ENCODE measurements at places on chromosomes 1 and 21.

- no peak for DNase-seq
These were observed 1.4 kb upstream of the KLHL21 start for GRCh38 chr1:6603915-6604558.

DNA sequence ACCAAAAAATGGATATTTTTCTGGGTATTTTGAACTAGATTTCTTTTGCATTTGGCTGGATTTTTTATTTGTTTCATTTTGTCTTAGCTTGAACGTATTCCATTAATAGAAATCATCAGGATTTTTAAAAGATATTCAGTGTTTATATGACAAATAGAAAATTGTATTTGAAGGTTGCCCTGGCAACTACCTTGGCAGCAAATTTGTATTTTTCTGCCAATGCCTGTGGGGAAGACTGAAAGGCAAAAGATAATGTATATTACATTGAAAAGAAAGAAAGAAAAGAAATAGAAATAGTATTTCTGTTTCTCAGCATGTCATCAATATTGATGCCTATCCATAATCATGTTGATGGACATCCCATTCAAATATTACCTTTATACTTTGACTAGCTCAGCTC, 16.8 kb downstream of the VCAM1 start:
- DNase-seq, result no peak

DNA sequence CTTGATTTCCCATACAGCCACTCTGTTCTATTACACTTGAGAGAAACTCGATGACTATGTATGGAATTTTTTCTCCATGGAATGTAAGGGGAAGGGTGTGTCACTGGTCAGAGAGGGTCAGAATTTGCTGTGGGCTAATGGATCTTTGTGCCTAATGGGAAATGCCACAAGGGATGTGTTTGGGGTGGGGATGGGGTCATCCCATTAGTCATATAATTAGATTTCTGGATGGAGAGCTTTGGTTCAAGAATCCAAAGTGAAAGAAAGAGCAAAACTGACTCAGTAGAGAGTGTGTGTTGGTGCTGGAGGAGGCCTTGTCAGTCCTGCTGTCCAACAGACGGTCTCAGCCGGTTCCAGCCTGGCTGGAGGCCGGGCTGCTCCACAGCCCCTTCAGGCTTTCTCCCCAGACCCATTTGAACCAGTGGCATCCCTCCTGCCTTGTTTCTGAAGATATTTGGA, 86.4 kb downstream of the LAMC2 start:
- DNase-seq, result no peak

DNA sequence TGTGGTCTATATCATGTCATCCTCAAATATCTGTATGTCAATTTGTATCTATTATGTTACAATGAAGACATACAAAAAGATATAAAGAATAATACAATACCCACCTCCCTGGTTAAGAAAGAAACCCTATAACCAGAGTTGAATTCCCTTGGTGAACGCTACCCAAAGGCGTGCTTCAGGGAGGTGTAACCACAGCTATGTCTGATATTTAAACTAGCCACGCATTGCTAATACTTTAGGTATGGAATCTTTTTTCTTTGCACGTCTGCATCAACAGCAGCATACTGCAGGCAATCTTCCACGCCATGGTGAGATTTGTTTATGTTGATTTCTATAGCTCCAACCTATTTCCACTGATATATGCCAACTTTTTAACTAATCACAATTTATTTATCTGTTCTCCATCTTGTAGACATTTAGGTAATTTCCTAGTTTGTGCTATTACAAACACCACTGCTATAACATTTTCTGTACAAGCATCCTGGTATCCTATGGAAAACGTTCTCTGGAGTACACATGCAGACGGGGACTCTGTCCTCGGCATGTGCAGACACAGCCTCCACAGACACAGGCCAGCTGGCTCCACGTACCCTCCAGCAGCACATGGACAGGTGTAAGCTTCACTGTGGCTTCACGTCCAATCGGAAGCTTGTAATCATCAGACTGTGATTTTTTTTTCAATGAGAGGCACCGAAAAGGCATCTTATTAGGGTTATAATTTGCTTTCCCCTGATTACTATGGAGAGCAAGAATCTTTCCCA, 58.5 kb downstream of the HSF2BP start:
- no peak for DNase-seq

DNA sequence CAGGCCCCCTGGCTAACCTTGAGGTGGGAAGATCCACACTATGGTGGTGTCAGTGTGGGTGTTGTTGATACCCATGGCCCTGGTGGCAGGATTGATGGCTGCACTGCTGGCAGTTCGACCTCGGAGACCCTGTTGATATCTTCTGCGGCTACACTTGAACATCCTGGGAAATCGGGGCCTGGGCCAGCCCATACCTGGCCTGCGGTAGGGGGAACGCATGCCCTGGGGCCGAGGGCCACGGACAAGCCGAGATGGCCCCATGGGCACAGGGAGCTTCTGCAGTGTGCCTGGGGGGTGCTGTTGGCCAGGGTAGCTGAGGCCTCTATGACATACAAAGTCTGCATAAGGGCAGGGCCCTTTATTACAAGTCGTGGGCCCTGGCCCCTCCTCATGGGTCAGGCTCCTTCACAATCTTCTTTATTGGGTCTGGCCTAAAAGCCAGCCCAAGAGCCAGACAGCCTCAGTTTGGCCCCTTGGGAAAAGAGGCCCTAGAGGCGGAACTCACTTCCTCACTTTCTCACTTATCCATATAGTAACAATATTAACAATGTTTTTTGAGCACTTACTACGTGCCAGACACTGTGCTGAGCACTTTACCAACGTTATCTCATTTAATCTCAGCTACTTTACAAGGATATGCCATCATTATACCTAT, at the start of gene P3R3URF:
Gene P3R3URF (minus strand): TSS at position 278 of the 655 bp plus-strand sequence. CDS start 17 bp downstream, at position 261.
- DNase-seq, result no peak

DNA sequence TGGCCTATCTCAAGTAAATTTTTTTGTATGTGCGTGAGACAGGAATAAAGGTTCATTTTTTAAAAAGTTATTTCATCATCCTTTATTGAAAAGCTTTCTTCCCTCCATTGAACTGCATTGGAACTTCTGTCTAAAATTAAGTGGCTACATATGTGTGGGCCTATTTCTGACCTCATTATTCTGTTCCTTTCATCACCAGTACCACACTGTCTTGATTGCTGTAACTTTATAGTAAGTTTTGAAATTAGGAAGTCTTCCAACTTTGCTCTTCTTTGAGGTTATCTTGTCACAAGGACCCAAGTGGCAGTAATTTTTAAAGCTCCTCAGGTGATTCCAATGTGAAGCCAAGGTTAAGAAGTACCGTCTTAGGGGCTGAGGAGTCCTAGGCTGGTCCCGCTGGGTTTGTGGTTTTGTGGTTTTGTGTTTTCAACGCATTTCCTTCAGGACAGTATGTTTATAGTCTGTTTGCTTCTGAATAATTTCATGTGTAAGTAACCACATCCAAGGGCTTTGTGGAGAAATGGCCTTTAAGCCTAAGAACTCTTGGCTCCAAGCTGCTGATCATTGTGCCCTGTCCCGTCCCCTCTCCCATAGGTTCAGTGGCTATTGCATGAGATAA, 12.4 kb upstream of the SCAF4 start:
- no peak for DNase-seq

- no peak for DNase-seq
These were observed 52.3 kb downstream of the PAPPA2 start for GRCh38 chr1:176515310-176515709.

GRCh38 chr21:44875316-44875700, 1.8 kb upstream of the PTTG1IP start:
- no peak for DNase-seq

DNA sequence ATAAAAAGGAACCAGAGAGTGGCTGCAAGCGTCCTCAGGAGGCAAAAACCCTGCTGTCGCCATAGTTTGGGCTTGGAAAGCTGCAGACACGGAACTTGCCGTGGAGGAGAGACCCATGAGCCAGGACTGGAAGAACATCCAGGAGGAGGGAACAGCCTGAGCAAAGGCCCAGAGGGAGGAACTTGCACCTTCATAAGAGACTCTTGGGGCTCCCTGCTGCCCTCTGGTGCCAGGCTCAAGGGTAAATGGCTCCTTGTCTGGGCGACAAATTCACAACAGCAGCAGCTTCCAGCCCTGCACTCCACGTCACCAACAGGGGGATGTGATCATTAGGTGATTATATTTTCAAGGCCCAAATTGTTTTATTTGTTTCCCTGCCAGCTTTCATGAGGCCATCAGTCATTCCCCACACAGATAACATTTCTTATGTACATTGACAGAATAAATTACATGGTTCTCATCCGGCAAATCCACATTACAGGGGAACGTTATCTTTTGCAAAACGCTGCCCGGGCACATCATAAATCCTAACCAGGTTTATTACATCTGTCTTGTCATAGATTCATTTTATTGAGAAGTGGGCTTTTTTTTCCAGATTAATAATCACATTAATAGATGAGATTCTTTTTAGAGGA, 143.0 kb upstream of the GRIK3 start:
- no peak for DNase-seq

- no peak for DNase-seq
These were observed 38.0 kb downstream of the FMO4 start for GRCh38 chr1:171351961-171352360.

All from activated CD4-positive, alpha-beta T cell treated with anti-CD3 and anti-CD28 coated beads for 24 hours (primary cell).